ENCODE measurements at places on chromosomes 5 and 9. TPM values are rescaled to one million over a fixed set of nuclear protein-coding genes. Genes with fewer than 3 reads are reported as not detected.

- no peak for DNase-seq
These were observed 37.8 kb downstream of the CDH6 start for GRCh38 chr5:31231177-31231838.

DNA sequence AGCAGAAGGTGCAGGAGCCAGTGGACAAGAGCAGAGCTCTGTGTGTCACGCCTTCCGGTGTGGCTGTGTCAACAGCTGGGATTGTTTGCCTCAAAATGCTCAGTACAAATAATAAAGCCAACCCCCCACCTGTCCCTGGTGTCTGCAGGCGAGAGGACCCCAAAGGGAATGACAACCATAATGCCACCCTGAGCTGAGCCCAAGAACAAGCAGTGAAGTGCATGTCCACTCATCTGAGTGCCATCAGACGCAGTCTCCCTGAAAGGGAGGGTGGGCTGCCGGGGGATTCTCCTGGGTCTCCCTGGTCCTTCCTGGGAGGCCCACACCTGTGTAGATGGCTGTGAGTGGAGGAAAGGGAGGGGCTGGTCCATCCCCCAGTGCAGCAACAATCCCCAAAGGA, 328.8 kb upstream of the IRX1 start:
- no peak for DNase-seq

GRCh38 chr5:270340-270739, 1.1 kb upstream of the PDCD6 start:
- DNase-seq: no peak

- DNase-seq: no peak
These were observed 137.4 kb downstream of the STK32A start for GRCh38 chr5:147372191-147372590.

- no peak for DNase-seq
These were observed 34.6 kb downstream of the HSPA4 start for GRCh38 chr5:133086366-133086875.

DNA sequence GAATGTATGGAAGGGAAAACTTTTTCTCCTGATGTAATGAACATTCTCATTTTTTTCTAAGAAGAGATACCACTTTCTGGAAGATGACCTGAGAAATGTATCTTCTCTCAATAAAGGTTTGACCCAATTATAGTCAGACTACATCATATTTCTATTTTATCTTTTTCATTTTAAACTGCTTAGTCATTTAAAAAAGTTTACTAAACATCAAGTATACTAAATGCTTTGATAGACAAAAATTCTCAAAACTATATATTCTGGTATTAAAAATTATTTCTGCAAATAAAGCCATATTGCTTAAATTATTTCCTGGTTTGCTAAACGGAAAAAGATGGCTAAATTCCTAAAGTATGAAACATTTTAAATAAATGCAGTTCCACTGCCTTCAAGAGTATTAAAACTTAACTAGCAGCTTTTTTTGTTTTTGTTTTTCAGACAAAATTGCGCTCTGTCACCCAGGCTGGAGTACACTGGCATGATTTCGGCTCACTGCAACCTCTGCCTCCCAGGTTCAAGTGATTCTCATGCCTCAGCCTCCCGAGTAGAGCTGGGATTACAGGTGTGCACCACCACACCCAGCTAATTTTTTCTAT, 37.1 kb downstream of the FBXW11 start:
- DNase-seq: no peak

GRCh38 chr5:55495216-55495615, 39.5 kb downstream of the PLPP1 start:
- no peak for DNase-seq

- no peak for DNase-seq
These were observed 49.7 kb downstream of the YIPF5 start for GRCh38 chr5:144120661-144121180.

DNA sequence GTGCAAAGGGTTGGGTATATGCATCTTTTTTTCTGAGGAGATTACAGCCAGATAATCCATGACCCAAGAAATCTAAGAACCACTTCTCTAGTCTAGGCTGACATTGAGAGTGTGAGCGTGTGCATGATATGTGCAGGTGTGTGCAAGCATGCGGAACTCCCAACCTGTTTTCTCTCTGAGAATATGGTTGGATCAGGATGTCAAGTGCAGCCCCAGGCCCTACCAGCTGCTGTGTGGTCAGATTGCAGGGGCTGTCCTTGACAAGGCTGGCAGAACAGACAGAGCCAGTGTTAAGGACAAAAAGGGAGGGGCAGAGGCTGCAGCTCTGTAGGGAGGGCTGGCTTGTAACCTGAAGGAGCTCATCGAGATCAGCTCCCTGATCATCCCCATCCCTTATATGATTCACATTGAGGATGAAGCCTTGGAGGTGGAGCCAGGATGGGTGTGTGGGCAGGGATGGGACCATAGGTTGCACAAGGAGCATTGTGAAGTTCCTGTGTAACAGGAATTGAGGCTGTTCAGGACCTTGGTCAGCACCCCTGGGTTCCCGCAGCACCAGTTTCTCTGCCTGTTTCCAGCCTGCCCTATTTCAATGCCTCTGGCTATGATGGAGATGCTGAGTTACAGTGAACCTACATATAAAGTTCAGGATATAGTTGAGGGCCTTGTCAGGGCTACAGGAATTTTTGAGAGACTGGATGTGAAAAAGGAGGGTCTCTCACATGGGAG, 52.6 kb upstream of the ARAP3 start:
- peak; percentile 70 for DNase-seq

GRCh38 chr9:72588336-72588735, 66.9 kb downstream of the TMC1 start:
- DNase-seq: no peak

GRCh38 chr9:32508728-32509127, 17.3 kb downstream of the RIGI start:
- DNase-seq: no peak

- no peak for DNase-seq
These were observed 571 bp downstream of the CNTFR start for GRCh38 chr9:34588671-34589635.

DNA sequence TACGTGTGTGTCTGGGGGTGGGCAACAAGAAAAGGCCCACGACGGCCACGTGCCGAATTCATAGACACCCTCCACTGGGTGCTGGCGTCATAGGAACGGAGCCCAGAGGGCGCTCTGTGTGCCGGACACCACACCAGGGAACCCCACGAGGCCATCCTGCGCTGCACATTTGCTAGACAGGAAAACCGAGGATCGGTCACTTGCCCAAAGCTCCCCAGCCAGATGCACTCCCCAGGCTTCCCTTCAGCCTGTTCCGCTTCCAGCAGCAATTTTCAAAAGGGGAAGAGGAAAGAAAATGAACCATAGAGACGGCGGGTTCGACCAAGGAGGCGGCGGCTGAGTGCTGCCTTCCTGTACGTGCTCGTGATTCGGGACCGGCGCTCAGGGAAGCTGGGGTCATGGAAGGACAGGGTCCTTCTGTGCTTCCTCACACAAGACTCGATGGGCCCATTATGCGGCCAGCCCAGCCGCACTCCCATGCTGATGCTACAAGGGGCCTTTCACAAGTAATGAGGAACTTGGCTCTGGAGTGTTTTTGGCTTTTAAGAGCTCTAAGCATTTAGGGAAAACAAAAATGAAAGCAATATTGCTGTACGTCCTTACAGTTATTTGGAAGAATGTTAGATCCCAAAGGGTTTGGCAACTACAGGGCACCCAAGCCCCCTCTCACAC, 124.6 kb upstream of the SARDH start:
- DNase-seq: no peak

DNA sequence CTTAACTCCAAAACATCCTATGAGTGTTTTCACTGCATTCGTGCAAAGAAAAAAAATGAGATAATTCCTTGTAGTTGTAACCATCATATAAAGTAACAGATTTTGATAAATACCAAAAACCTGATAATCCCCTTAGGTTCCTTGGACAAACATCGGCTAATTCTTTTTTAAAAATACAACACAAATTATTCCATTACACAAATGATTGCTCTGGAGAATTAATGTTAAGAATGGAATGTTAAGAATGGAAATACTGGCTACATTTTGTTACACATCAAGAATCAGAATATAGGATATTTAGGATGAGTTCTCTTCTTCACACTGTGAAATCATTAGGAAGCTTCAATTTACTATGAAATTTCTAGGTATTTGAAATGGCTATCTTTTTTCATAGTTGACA, 139.4 kb downstream of the LPAR1 start:
- no peak for DNase-seq

- no peak for DNase-seq
These were observed 68.3 kb upstream of the OTULINL start for GRCh38 chr5:14513266-14513665.

DNA sequence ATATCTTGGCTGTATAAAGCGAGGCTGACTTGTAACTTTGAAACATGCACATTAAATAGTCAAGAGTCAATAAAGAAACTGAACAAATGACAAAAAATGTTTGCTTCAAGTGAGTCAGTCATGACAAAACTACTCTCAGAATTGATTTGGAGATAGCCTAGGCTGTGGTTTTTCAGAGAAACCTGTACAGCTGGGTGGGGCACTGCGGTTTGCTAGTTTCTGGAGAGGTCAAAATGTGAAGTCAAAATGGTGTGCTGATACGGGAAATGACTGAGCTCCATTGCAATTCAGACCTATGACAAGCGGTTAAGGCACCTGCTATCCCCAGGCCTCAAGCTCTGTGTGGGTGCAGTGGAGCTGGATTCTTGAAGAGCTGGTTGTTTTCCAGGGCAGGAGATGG, 10.3 kb upstream of the CD180 start:
- DNase-seq: peak; percentile 100

DNA sequence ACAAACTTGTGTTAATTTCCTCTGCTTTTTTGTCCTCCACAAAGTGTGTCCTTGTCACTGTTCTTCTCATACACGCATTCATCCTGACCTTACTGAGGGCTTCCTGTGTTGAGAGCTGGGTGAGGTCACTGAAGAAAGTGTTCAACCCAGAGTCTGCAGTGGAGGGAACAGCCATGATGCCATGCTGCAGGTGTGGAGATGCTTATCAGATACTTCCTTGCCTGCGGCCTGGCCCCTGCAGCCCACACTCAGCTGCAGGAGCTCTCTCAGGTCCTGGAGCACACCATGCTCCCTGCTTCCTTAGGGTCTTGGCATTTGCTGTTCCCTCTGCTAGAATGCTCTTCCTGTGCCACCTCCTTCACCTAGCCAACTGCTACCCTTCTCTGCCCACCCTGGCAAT, 108.1 kb upstream of the SPRY4 start:
- DNase-seq: no peak

DNA sequence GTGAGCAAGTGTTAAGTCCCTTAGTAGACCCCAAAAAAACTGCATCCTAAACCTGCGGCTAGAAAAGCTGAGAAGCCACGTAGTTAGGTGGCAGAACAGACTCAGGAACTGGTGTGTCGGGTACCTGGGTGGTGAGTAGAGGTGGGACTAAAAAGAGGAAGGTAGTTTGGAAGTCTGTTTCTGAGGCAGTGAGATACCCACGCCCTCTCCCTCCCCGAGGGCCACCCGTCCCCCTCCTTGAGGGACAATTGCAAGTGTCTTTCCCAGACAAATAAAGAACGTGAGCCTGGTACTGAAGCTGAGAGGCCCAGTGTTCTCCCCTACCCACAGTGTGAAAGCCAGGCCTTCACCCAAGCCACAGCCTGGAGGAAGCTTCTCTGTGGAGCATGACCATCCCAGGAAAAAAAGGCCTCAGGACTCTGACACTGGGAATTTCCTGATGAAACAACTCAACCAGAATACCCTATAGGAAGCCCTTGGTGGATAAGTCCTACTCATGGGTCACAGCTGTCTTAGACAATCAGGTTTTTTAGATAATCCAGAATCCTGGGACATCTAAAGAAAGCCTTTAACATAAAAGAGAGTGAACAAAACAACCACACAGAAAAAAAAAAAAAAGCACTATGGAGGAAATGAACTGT, 7.0 kb upstream of the CD74 start:
- no peak for DNase-seq

GRCh38 chr5:9445826-9446388, 100.0 kb downstream of the SEMA5A start:
- DNase-seq: no peak

GRCh38 chr9:120212853-120213200, 367.1 kb downstream of the CDK5RAP2 start:
- DNase-seq: no peak

DNA sequence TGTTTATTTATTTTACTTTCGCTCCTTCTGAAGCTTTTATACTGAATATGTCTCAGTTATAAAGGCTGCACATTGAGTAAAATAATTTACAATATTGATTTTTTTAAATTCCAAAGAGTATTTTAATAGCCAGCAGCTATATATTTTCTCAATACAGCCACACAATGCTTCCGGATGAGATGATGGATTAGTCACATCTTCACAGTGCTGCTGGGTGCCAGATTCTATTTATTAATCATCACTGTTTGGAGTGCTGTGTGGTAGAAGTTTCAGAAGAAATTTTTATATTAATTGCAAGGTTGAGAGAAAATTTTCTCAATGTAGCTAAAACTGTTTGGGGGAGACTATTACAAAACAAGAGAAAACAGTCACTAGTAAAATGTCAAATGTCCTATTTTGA, 989.8 kb downstream of the TLE4 start:
- peak; percentile 58 for DNase-seq

DNA sequence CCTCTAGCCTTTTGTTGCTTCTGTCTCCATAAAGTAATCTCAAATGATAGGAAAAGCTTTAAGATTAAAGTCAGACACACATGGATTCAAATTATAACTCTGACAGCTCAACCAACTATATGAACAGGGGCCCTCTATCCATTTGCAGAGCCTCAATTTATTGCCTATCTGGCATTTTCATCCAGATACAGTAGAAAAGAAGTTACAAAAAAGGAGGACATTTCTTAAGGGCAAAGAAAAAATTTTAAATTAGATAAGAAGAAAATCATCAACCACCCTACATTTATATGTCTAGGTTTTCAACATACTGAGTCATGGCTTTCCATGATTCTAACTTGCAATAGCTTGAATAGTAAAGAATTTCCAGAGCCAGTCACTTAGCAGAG, 567.2 kb downstream of the CAAP1 start:
- DNase-seq: no peak

- peak; percentile 50 for DNase-seq
These were observed 159.8 kb upstream of the GAS1 start for GRCh38 chr9:87107072-87107471.

GRCh38 chr9:98642661-98643312, 65.9 kb downstream of the GABBR2 start:
- DNase-seq: no peak

GRCh38 chr5:142514196-142514595, 171.7 kb downstream of the FGF1 start:
- no peak for DNase-seq

- DNase-seq: no peak
These were observed at the start of gene DMRT3 for GRCh38 chr9:976258-976942. TSS of gene DMRT3 (plus strand) at chr9:976655. CDS start at chr9:977002, 347 bp downstream.

The MVB12B gene
- 0.90 TPM for total RNA-seq

The COL23A1 gene
- total RNA-seq: 0.13 TPM

The KCNMB1 gene
- total RNA-seq: not detected

The PRPF4 gene
- total RNA-seq: 45.3 TPM

The SLC25A2 gene
- total RNA-seq: not detected

The INSL4 gene
- total RNA-seq: not detected

The GDNF gene
- total RNA-seq: under 0.01 TPM

The C5 gene
- total RNA-seq: 0.64 TPM

The MARCHF3 gene
- total RNA-seq: 6.5 TPM

The MED27 gene
- total RNA-seq: 19.3 TPM

The PRSS3 gene
- 95.6 TPM for total RNA-seq

The ALDH1B1 gene
- 4.6 TPM for total RNA-seq
